Substantia nigra (tissue), 51 donors: ENCODE measurements at places on chromosomes 3 and 15.

DNA sequence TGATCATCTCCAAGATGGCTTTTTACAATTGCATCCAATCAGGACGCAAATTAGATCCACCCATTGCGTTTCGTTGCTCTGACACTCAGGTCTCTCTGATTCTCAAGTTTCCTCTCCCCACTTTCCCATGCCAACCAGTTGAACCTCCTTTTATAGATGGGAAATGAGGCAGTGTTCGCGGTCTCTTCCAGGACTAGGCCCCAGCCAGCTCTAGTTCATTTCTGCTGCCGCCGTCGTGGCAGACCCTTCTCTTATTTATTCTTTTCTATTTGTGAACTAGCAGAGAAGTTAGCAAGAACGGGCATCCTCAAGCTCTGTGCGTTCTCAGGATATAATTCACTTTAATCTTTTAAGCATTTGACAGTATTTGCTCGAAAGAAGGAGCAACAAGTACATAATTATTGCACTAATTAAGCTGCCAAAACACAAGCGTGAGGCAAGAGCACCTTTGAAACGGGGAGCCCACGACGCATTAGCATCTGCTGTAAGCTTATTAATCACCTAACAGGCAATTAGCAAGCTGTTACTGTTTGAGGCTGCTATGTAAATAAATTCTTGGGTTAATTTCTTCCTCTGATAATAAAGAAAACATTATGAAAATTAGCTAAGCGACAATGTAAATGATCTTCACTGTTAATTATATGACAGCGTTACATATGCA, 246.4 kb upstream of the TLE3 start:
- DNase-seq, result no peak

DNA sequence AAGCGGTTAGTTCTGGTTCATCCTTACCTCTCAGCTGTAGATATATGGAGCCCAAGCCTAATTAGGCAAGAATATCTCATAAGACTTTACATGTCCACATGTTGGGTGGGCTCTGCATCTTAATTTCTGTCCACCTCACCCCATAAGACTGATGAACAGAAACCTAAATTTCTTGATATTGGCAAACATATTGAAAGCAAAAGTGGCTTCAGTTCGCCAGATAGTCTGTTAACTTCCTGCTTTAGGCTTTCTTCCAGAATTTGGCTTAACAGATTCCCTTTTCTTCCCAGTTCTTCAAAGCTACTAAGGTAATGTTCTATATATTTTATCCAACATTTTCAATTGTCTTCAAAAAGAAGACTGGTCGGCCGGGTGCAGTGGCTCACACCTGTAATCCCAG, 19.7 kb downstream of the GABPB1 start:
- DNase-seq, result no peak

GRCh38 chr3:194953291-194953690, 267.6 kb downstream of the FAM43A start:
- no peak for DNase-seq

- no peak for DNase-seq
These were observed 43.8 kb downstream of the RAB6B start for GRCh38 chr3:133851931-133852330.

GRCh38 chr3:187792521-187792920, 47.3 kb upstream of the BCL6 start:
- no peak for DNase-seq
